ENCODE measurements at places on chromosomes 7 and 10.

DNA sequence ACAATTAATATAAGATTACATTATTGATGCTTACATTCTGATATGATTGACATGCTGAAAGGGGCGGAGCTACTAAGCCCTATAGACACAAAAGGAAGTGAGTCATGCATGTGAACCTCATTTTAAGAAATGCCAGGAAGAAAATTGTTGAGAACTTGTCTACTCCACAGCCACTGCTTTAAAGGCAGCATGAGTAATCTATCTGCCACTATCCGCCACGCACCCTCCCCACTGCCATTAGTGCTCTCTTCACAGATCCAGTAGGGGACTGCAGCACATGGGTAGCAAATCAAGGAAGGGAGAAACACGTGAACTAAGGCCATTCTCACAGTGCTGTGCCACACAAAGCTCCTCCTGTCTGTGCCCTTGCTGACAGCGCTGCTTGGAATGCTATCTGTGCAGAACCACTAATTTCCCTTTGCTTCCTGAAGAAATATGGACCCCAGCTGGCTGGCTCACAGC, 524.8 kb downstream of the GRM8 start:
- no peak for DNase-seq

- no peak for DNase-seq
These were observed 1631.5 kb upstream of the LRRTM3 start for GRCh38 chr10:65294329-65294728.

DNA sequence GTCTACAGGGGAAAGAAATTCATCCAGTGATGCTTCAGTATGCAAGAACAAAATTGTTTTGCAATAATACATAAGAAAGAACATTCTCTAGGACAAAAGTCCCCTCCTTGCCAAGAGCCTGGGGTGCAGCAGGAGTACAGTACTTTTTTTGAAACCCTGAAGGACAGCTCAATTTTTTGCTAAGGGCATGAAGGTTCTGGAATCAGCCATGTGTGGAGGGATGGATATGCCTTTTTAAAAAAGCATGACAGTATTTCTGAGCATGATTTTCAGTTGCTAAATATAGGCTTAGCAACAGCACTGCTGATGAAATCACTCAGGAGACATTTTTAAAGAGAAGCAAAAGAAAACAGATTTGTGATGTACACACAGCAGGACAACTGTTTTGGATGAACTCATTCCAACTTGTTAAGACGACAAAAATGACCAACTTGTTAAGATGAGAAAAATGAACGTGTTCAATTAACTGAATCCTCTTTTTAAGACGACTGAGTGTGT, 39.3 kb downstream of the HBP1 start:
- DNase-seq = peak; percentile 81

- DNase-seq = no peak
These were observed 360.9 kb upstream of the RNF32 start for GRCh38 chr7:156279635-156280034.

- DNase-seq = no peak
These were observed 123.2 kb upstream of the PARD3 start for GRCh38 chr10:34938399-34938670.

DNA sequence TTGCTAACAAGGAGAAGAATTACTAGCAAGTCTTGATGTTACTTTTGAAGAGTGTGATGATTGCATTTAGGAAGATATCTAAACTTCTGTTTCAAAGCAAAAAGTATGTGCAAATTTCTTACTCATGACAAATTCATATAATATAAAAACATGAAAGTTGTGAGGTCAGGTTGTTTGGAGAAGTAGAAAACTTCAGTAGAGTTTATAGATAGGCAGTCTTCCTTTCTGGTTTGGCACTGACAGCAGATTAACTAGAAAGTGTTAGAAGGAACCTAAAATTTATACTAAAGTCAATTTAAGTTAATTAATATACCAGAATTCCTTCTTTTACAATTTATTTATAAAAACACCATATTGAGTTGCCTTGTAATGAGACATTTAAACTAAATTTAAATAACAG, 16.9 kb downstream of the PTEN start:
- DNase-seq = no peak

DNA sequence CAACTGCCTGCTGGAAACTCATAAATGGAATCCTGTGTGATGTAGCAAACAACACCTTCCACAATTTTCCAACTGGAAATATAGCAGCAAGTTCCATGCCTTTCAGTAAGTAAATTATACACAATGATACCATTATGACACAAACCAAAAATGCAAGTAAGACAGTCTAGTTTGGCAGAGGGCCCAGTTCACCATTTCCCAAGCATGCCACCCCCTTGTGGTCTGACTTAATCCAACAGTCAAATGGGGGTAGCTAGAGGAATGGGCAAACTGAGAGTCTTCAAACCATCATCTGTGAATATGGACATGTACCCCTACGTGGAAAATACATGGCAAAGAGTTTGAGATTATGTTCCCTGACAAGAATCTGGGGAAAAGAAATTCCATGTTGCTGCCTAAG, 137.6 kb upstream of the VWC2 start:
- DNase-seq = no peak

DNA sequence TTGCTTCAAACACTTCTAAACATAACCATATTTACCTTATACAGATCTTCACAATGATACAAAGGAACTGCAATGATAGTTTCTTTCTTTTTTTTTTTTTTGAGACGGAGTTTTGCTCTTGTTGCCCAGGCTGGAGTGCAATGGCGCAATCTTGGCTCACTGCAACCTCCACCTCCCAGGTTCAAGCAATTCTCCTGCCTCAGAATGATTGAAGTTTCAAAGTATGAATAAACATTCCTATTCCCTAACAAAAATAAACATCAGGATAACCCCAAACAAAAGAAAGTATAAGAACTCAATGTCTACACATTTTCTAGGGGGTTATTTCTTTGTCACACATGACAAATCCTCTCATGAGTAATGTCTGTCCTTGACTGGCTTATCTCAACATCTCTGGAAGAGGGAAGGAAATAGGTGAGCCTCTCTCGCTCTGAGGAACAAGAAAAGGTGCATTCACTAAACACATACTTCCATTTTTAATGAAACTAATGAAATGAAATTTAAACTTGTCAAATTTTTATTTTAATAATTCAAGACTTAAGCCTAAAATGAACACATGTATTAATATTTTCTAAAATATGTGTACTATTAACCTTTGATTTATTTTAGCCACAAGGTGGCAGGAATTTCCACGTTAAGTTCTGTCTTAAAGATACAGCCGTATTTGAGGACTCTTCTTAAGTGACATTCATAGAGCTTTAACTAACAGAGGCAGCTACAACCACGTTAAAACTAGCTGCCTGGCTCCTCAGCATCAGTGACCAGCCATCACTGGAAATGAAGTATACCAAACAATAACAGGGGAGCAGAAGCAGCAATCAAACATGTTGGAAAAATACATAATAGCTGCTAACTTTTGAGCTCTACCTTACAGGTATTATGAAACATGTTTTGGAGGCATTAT, 58.3 kb downstream of the MALSU1 start:
- DNase-seq = peak; percentile 11

DNA sequence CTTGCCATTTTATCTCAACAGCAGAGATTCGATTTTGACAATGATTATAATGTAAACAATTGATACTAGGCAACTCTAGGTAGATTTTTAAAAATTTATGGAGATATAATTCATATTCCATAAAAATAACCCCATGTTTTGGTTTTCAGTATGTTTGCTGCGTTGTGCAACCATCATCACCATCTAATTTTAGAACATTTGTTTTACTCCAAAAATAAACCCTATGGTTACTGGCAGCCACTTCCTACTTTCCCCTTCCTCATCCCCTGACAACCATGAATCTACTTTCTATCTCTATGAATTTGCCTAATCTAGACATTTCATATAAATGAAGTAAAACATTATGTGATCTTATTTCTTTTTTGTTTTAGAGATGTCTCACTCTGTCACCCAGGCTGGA, 401.9 kb downstream of the THSD7A start:
- DNase-seq = no peak

DNA sequence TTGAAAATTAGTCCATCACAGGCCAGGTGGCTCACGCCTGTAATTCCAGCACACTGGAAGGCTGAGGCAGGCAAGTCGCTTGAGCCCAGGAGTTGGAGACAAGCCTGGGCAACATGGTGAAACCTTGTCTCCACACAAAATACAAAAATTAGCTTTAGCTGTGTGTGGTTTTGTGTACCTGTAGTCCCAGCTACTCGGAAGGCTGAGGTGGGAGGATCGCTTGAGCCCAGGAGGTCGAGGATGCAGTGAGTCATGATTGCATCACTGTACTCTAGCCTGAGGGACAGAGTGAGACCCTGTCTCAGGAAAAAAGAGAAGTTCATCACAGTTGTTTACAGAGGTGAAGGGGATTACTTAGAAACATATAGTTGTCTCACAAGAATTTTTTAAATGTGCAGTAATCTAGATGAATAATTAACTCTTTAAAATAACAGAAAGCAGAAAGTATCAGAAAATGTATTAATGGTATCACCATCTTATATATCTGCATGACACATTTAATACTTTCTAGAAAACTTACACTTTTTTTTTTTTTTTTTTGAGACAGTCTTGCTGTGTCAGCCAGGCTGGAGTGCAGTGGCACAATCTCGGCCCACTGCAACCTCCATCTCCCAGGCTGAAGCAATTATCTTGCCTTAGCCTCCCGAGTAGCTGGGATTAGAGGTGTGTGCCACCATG, 8.9 kb downstream of the LCOR start:
- no peak for DNase-seq

DNA sequence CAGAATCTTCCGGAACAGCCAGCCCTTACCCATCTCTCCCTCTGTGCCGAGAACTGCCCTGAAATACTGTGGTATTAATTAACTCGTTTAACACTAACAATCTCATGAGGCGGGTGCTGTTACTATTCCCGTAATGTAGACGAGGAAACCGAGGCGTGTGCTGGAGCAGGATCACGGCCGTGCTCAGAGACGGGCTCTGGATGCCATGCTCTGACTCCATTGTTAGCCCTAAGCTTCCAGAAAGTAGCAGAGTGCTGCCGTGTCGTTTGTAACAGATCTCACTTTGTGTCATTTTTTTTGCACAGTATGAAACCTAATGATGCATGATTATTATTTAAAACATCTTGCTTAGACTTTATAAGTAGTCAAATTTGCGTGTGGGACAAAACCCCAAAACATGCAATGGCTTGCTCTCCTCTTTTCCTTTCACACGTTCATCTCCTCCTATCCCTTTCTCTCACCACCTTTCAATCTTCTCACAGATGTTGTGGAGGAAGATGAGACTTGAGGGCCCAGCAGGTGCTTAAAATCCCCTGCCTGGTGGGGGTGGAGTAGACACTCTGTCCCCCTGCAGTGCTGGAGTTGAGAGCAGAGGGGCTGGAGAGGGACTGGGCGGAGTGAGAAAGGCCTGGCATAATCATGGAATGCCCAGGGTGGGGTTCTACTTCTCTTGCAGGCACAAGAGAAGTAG, 482 bp upstream of the ACTR3C start:
- DNase-seq = peak; percentile 40

- no peak for DNase-seq
These were observed 27.7 kb upstream of the TMEM254 start for GRCh38 chr10:80050752-80051151.

- peak; percentile 73 for DNase-seq
These were observed 28.5 kb upstream of the CRYGN start for GRCh38 chr7:151468217-151469018.

GRCh38 chr7:584122-584465, 64.4 kb upstream of the PDGFA start:
- no peak for DNase-seq

GRCh38 chr7:2003931-2004812, 228.6 kb downstream of the MAD1L1 start:
- no peak for DNase-seq

DNA sequence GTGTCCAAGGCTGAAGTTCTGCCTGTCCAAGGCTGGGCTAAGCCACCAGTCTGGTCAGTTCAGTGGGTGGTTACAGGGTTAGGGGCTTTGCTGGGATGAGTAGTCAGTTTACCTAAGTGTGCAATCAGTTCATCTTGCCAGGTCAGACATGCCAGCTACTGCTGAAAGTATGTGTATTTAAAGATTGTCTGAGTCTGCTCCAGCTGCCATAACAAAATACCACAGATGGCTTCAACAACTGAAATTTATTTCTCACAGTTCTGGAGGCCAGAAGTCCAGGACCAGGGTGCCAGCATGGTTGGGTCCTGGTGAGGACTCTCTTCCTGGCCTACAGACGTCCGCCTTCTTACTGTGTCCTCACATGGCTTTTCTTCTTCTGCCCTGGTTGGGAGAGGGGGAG, 52.4 kb upstream of the TNS3 start:
- DNase-seq = no peak

- DNase-seq = no peak
These were observed 437.9 kb downstream of the SDK1 start for GRCh38 chr7:3738964-3739363.

GRCh38 chr10:7436490-7437100, 25.8 kb upstream of the SFMBT2 start:
- no peak for DNase-seq

DNA sequence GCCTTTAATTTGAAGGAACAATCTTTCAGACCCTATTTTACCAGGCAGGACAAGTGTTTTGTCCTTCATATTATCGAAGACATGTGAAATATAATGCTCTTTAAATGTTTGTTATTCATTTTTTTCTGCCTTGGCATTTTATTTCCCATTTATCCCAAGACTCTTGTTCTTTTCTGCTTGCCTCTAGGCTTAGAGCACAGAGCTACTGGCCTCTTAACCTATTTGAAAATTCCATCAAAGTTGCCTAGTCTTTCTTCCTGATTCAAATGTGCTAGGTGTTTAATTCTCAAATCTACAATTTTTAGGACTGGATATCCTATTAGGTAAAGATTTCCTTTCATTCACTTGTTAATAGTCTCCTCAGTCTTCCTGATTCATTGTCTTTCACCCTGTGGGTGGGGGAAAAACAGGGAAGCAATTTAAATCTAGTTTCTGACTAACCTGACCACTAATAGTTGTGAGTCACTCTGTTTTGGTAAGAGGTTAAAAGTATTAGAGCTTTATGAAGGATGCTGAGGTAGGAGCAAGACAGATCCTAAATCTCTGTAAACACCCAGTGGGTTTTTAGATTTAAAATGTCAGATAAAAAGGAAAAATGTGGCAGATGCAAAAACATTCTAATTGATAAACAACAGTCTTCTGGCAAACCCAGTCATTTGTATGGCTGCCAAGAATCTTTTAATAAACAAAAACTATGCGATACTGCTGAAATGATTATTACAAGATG, 1.5 kb downstream of the LIPK start:
- no peak for DNase-seq

DNA sequence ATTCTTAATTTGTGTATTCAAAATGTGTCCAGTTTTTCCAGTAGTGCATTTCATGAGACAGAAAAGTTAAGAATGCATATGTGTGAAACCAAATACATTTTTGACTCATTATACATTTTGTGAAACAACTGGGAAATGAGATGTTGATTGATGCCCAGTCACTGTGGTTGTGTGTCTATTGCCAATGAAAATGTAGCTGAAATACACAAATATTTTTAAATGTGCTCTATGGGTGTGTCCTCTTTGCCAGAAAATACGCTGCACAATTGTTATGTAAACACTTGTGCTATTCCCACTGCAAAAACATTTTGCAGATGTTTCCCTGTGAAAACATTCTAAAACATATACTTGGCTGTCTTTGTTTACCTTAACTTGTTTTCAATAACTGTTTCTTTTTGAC, 395.2 kb downstream of the TFEC start:
- no peak for DNase-seq

GRCh38 chr10:29948881-29949355, 110.5 kb downstream of the JCAD start:
- no peak for DNase-seq

Data from G401 (cell line).